ENCODE measurements at places on chromosomes 6 and 20.

- DNase-seq: no peak
Observed at GRCh38 chr6:149754548-149754947, 5.0 kb downstream of the PCMT1 start.

DNA sequence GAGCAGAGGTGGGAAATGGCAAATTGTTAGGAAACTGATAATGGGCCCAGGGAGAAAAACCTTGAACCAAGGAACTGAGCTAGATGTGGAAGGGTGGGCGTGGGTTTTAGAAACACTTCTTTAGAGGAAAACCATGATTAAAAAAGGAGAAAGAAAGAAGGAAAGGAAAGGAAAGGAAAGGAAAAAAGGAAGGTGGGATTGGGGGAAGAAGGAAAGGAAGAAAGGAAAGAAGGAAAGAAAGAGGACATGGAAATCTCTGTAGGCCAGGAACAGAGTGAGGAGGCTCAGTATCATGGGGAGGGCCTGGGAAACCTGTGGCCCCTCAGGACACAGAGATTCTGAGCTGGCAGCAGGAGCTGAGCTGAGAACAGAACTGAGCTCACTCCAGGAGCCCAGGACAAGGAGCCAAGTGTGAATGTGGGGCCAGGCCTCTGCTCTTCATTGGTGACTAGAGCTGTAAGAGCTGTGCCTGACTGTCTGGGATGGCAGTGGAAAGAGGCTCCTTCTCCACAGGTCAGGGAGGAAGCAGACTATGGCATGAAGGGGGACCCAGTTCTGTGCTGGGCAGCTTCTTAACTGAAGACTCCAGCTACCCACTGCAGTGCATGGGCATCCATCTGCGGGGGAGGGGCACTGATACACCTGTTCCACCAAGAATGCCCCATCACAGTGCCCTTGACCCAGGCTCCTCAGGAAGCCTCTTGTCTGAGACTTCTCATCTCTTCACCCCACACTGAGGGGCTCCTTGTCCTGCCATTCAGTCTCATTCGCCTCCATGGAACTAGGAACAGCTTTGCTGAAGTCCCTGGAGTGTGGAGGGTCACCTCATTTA is 116.1 kb upstream of the BACH2 start:
- no peak for DNase-seq

GRCh38 chr6:130980310-130981032 is 82.6 kb downstream of the EPB41L2 start:
- no peak for DNase-seq

GRCh38 chr20:19995220-19995863 is 21.8 kb upstream of the NAA20 start:
- no peak for DNase-seq

GRCh38 chr20:59042151-59042795 is at the start of gene PRELID3B:
Gene PRELID3B (minus strand): TSS chr20:59042786. CDS start chr20:59042730, 56 bp downstream.
- no peak for DNase-seq

DNA sequence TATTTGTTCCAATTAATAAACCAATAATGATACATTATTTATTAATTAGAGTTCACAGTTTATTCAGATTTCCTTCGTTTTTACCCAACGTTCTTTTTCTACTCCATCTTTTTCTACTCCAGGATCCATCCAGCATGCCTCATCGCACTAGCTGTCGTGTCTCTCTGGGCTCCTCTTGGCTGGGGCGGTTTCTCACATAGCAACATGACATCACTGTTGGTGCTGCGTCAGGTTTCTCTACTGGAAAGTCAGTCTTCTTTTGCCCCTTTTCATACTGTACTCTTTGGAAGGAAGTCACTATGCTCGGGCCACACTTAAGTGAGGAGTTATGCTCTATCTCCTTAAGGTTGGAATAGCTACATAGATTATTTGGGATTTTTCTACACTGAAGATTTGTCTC is 13.7 kb upstream of the SOX12 start:
- no peak for DNase-seq

GRCh38 chr20:59039233-59039632 is 3.4 kb downstream of the PRELID3B start:
- no peak for DNase-seq

GRCh38 chr6:2853769-2854395 is 12.2 kb upstream of the SERPINB1 start:
- no peak for DNase-seq

DNA sequence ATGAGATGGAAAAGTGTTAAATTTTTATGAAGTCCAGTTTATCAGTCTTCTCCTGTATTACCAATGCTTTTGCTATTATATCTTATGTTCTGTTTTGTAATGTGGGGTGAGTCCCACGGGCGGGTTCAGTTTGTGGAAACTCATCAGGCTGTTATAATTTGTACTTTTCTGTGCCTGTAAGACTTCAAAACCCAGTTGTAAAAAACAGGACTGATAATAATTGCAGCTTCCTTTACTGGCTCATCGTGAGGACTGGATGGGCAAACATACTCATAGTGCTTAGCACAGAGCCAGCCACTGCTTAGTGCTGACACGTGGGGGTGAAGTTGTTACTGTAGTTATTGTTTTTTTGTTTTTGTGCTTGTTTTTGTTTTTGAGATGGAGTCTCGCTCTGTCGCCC is 45.6 kb downstream of the TGM2 start:
- DNase-seq: no peak

GRCh38 chr6:64812138-64812537 is 894.9 kb downstream of the EYS start:
- no peak for DNase-seq

DNA sequence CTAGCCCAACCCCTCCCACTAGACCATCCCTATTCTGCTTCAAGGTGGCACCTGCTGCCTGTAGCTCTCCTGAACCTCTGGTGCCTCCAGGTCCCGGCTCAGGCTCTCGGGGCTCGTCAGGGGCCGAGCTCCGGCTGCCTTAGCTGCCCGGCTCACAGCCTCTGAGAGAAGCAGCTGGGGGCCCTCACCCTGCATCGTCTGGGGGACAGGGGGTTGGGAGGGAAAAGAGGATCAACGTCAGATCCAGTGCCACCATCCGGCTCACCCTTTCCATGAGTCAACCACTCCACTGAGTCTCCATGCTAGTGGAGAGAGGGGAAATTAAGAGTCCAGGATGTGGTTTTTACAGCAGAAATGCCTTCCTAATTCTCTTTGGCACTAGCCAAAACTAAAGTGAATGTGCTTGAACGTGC is 13.0 kb downstream of the BAG6 start:
- no peak for DNase-seq

DNA sequence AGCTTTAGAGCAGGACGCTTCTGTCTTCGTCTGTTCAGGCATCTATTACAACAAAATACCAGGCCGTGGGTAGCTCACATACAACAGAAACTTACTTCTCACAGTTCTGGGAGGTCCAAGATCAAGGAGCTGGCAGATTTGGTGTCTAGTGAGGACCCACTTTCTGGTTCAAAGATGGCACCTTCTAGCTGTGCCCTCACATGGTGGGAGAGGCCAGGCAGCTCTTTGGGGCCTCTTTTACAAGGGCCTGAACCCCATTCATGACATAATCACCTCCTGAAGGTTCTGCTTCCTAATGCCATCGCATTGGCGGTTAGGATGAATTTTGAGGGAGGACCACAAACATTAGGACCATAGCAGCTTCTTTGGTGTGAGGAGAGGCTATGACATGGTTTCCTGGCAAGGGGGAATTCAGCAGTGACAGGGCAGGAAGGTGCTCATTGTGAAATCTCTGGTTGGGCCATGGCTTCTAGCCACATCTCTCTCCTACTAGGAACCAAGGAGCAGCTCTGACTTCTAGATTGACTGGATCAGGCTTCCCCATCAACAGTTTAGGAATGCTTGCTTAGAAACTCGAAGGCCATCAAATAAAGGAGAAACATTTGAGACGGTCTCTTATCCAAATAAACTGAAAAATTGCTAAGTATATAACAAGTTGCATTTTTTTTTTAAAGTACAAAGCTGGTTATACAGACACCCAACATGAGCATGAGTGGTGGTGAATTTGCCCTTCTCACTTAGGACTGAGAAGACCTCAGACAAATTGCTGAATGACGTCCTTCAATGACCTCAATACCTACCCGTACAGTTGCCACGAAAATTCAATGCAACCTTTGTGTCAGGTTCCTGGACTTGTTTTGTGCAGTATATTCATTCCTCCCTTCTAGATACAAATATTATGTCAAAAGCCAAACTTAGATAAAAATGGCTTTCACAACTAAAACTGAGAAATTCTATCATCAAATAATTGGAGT is 140.7 kb downstream of the ZDHHC14 start:
- DNase-seq: no peak

DNA sequence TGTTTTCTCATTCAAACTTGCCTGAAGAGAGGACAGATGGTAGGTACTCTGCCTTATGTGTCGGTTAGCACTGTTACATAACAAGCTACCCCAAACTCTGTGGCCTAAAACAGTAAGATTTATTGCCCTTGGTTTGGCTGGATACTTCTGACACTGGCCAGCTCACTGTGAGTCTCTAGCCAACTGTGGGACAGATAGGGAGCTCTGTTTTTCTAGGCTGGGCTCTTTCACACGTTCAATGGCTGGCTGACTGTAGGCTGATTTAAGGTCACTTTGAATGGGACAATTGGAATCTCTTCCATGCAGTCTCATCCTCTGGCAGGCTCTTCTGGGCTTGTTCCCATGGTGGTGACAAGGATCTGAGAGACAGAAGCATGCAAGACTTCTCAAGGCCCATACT is 39.4 kb upstream of the JAG1 start:
- no peak for DNase-seq

- no peak for DNase-seq
Observed at GRCh38 chr20:25065625-25066338, 7.8 kb upstream of the ACSS1 start.
